ENCODE measurements at places on chromosomes 6 and 20.

GRCh38 chr20:17833036-17833674 is 133.4 kb downstream of the BANF2 start:
- DNase-seq = no peak

GRCh38 chr6:48961781-48962415 is 501.2 kb downstream of the MMUT start:
- no peak for DNase-seq

GRCh38 chr6:128158496-128158895 is 257.6 kb upstream of the THEMIS start:
- DNase-seq = no peak

DNA sequence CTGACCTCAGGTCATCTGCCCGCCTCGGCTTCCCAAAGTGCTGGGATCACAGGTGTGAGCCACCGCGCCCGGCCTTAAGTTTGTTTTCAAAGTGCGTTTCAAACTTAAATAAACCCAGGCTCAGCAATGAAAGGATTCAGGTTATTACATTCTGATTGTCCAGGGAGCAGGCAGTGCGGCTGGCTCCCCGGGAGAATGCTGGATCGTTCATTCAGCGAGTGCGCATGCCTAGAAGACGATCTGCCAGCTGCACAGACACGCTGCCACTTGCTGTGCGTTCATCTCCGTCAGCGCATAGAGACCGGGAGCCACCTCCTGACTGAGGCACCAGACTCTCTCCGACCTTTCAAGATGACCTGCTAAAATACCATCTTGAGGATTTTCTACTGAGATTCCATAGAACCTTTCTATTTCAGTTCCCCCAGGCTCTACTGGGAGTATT is 163.9 kb upstream of the ZNF217 start:
- peak; percentile 82 for DNase-seq

DNA sequence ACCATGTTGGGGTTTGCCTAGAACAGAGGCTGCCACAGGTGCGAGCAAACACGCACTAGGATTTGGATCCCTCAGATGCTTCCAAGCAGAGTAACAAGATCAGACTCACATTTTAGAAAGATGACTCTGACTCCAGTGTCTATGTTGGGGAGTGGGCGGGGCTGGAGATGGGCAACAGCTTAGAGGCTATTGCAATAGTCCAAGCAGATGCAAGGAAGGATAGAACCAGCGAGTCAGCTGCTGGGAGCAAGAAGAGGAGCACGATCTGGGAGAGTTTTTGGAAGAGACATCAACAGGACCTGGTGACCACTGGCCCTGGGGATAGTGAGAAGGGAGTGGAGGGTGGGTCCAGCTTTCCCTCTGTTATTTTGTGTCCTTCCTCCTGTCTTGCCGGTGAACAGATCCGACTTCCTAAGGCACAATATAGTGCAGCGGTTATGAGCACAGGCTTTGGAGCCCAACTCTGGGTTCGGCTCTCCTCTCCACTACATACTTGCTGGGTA is 52.7 kb downstream of the FGD2 start:
- peak; percentile 23 for DNase-seq

DNA sequence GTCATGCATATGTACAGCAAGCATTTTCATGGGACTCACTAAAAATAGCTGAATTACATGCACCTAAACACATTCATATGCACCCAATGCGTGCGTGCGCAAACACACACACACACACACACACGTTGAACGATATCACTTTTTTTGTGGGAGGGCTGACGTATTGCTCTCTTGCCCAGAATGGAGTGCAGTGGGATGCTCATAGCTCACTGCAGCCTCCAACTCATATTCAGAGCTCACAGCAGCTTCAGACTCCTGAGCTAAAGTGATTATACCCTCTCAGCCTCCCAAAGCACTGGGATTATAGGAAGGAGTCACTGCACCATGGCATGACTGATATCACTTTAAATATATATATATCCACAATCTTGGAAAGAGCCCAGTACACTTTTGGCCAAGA is 620.4 kb upstream of the MANEA start:
- peak; percentile 17 for DNase-seq

GRCh38 chr20:32990426-32990825 is 13.8 kb downstream of the SUN5 start:
- DNase-seq = no peak

DNA sequence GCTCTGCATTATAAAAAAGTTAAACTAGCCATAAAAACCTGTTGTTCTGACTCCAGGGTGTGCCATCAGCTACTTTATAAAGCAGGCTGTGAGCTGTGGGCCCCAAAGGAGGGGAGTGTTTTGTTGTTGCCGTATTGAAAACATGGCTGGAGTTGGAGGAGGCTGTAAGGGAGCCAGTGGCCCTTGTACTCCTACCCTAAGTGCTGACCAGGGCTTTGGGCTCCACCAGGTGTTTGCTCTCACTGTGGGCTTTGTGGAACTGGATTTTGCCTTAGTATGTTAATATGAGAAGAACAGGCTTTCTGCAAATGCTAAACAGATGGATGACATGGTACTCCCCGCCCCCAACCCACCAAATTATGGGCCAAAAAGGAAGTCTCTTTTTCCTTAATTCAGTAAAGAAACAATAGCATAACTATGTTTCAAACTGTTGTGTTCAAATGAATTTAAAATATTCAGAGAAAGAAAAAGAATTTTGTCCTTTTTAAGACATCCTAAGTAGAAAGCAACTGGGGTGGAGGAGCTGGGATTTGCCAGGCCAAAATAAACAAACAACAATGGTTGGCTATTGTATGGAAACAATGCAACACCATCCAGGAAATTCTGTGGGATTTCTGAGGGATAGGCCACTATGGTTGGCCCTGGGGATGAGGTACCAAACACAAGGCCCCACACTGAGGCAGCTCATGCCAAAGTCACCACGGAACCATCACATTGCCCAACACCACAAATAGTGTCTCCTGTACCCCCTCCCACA is 63.3 kb downstream of the PLCG1 start:
- DNase-seq = no peak

GRCh38 chr6:70841112-70841511 is 115.7 kb downstream of the B3GAT2 start:
- no peak for DNase-seq

DNA sequence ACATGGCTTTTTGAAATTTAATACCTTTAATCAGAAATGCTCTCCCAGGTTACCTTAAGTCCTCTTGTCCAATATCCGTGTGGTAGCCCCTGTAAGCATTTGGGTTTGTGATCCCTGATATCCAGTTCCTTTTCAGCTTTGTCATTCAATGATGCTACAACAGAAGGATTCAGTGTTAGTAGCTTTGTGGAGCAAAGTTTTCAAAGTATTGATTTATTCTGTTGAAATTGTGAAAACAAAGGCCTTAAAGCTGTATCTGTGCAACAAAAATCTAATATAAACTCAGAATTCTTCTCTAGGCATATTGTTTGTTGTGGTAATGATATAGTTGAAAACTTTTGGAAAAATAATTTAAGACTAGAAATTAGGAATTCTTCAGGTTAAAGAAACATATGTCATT is 91.9 kb downstream of the ADGRB3 start:
- DNase-seq = no peak

DNA sequence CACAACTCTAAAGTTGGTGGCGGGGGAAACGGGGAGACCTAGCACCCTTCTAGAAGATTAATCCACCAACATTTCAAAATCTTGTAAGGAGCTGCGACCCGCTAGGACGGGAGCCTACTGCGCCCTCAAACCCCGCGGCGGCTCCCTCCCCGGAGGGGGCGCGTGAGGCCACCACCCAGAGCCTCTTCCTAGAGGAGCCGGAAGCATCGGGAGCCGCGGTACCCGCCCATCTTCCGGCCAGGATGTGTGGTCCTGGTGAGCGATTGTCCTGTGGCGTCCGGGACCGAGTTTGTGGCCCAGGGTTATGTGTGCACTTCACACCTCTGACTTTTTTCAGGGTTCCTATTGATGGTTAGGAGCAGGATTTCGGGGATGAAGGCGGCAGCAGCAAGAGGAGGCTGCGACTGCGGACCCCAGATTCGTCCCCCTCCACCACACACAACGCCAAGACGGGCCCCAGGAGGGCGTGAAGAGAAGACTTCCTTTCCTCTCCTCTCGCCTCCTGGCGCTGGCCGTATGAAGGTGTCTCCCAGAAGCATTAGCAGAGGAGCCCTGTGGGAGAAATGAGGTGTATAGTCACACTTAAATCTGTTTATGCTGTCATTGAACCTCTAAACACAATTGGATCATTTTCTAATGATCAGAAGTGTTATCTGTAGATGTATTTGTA is 10.7 kb downstream of the ZNF165 start:
- DNase-seq = no peak

GRCh38 chr6:112821476-112821875 is 474.3 kb downstream of the RFPL4B start:
- no peak for DNase-seq

DNA sequence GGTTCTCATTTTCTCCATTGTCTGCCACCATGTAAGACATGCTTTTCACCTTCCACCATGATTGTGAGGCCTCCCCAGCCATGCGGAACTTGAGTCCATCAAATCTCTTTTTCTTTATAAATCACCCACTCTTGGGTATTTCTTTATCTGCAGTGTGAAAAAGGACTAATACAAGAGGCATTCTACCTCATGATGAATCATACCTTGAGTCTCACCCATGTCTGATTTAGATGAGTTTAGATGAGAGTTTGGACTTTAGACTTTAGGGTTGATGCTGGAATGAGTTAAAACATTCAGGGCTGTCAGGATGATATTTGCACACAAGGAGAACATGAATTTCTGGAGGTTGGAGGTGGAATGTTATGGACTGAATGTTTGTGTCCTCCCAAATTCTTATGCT is 545.6 kb downstream of the C6orf118 start:
- DNase-seq = no peak

DNA sequence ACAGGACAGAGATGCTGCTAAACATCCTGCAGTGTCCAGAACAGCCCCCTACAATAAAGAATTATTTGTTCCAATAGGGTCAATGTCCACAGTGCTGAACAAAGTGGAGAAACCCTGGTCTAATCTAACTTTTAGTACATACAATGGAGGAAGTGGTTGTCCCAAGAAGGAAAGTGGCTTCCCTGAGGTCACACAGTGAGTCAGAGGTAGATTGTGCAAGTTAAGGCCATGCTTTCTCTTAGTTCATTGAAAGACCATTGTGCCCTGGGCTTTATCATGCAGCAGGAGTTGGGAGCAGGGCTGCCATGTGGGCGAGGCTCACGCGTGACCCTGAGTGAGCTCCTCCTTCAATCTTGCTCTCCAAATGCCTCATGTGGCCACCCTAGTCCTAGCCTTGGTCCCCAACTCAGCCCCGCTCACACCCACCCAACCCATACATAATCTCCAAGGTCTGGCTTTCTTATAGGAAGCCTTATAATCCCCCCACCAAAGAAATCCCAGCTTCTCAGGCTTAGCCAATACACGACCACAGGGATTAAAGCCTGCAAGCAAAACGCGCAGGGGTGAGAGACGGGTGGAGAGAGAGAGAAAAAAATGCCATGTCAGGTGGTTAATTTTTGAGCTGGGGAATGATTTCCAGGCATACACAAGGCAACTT is 19.9 kb downstream of the SLC13A3 start:
- DNase-seq = no peak

DNA sequence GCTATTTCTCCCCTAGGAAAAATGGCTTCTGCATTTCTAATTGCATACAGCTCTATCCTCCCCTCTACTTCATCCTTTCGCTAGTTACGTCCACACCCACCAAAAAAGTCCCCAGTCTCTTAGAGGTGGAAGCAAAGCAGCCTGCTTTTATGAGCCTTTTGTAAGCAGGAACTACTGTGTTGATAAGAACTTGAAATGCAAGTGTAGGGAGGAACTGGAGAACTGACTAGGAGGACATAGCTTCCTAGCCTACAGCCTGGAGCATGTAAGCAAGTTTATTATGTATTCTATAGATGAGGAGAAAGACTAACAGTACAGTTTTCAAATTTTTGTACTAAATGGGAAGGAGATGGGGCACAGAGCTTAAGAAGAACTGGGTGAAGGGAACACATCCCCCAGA is 10.3 kb downstream of the ARHGAP18 start:
- DNase-seq = no peak

DNA sequence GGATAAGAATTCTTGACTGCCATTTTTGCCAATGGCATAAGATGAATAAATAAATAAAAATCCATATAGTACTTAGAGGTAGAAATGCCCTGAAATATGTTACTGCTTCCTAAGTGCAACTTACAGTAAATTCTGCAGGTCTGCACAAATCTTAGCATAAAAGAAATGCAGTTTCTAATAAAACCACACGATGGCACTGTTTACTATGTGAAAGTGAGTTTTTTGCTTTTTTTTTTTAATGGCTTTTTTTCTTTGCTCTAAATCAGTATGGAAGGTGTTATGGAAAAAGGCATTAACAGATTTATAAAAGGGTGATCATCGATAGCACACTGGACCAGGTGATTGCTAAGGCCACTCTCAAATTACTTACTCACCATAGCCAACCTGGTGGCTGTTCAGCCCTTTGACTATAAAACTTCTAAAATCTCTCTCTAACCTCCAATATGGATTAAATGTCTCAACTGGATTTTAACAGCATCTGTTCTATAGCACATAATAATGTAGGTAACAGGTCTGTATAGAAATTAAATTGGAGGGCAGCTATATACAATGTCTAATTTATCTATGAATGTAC is 45.8 kb downstream of the AHI1 start:
- DNase-seq = no peak

GRCh38 chr6:16711546-16712254 is 49.6 kb downstream of the ATXN1 start:
- DNase-seq = no peak

- no peak for DNase-seq
These were observed 39.6 kb upstream of the NELFCD start for GRCh38 chr20:58941471-58941870.

- peak; percentile 29 for DNase-seq
These were observed 5.1 kb downstream of the LAMA5 start for GRCh38 chr20:62361799-62362589.

DNA sequence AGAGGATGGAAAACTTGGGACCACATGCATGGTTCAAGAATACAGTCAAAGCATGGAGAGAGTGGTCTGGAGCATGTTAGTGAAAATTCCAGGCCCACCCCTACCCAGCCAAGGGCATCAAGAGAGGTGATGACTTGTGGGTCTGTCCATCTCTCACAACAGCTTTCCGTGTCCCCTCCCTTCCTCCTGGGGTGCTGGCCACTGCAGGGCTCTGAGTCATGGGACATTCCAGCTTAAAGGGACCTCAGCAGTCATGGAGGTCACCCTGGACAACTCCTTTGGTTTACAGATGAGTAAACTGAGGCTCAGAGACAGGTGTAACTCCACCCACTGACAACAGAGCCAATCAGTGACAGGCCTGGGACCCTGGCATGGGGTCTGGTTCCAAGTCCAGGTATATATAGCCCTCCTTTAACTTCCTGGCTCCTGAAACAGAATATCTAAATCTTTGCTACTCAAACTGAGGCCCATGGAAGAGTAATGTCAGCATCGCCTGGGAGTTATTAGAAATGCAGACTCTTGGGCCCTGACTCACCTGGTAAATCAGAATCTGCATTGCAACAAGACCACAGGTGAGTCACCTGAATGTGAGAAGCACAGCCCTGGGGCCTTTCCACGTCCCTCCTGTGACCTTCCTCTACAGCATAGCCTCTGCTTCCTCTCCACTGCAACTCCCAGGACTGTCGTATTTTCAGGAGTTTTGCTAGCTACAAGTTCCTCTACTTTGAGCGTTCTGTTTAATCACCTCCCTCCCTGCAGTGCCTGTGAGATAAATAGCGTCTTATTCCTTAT is 170.2 kb downstream of the ZDHHC14 start:
- no peak for DNase-seq

Measured in SJCRH30 (cell line).